ENCODE measurements at places on chromosomes 4 and X.

GRCh38 chr4:176755613-176756012 lies 37.1 kb downstream of the VEGFC start:
- no peak for DNase-seq

- DNase-seq: no peak
These were observed 161.9 kb upstream of the GPRIN3 start for GRCh38 chr4:89469516-89469915.

- peak; percentile 17 for DNase-seq
These were observed 71.0 kb downstream of the PJA1 start for GRCh38 chrX:69093960-69094871.

DNA sequence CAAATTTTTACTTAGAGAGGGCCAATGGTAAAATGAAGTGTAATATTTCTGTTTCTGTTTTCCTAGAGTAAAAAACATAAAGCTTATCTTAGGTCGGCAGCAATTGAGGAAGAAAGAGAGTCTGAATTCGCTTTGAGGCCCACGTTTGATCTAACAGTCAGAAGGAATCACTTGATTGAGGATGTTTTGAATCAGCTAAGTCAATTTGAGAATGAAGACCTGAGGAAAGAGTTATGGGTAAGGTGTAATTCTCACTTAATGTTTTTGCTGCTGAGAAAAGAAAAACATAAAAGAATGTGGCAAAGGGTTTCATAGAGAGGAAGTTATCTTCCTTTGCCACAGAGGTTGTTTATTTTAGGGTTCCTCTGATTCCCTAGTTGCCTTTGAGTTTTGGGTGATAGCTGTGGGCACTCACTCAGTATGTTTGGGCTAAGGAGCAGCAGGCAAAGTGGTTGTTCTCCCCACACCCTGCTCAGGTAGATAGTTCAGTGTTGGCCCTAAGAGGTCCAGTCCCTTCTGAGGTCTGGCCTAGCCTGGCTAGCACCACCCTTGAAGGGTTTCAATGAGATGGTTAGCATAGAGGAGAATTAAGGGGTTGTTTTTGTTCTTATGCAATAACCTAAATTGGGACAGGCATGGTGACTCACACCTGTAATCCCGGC lies 32.3 kb downstream of the HERC5 start:
- no peak for DNase-seq

DNA sequence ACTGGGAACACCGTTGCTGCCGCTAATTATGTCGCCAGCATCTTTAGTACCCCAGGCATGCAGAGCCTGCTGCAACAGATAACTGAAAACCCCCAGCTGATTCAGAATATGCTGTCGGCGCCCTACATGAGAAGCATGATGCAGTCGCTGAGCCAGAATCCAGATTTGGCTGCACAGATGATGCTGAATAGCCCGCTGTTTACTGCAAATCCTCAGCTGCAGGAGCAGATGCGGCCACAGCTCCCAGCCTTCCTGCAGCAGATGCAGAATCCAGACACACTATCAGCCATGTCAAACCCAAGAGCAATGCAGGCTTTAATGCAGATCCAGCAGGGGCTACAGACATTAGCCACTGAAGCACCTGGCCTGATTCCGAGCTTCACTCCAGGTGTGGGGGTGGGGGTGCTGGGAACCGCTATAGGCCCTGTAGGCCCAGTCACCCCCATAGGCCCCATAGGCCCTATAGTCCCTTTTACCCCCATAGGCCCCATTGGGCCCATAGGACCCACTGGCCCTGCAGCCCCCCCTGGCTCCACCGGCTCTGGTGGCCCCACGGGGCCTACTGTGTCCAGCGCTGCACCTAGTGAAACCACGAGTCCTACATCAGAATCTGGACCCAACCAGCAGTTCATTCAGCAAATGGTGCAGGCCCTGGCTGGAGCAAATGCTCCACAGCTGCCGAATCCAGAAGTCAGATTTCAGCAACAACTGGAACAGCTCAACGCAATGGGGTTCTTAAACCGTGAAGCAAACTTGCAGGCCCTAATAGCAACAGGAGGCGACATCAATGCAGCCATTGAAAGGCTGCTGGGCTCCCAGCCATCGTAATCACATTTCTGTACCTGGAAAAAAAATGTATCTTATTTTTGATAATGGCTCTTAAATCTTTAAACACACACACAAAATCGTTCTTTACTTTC lies 1.8 kb downstream of the UBQLN2 start:
- DNase-seq: no peak

DNA sequence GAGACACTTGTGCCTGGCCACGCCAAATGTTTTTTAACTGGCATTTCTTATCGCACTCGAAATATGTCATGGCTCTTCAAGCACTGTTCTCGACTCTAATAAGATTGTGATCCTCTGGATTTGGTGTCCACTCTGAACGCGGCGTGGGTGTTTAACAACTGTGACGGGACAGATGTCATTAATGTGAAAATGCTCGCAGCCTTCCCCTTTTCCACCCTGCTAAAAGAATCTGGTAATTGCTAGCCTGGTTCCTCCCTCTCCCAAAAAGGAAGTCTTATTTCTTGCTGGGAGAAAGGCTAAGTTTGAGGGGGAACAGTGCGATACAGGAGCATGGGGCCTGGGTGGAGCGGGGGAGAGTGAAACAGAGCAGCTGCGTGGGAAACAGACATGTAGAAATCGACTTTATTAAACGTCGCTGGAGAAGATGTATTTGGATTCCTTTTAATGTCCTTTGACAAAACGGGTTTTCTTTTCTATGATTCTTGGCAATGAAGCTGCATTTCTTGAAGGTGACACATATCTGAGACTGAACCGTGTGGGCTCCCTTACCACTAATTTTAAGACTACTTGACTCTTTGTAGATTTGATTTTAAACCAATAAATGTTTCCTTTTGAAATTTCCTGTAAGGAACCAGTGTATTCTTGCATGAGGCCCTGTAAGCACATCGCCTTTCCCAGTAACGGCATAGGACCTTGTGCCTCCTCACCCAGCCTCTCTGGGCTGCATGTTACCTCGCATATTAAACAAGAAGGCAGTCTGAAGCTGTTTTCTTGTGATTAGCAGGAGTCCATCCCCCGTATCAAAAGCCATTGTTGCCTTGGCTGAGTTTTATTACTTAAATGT lies 17.8 kb downstream of the TBC1D1 start:
- no peak for DNase-seq

GRCh38 chr4:180717451-180718033 lies 1525.7 kb upstream of the TENM3 start:
- no peak for DNase-seq

DNA sequence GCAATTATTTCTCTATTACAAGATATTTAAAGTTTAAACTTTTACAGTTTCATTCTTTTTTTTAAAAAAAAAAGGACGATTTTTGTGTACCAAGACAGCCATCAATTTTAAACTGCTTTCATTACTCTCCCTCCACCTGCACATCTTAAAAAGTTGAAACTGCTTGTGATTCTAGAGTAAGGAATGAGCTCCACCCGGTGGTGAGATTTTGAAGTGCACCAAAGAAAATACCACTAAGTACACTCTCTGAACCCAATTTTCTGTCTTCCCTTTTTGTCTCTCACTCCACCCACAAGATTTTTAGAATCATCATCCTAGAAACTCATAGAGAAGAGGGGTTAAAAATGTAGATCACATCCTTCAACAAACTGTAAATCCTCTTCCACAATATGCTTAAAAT lies 91.3 kb upstream of the WDR44 start:
- peak; percentile 31 for DNase-seq

DNA sequence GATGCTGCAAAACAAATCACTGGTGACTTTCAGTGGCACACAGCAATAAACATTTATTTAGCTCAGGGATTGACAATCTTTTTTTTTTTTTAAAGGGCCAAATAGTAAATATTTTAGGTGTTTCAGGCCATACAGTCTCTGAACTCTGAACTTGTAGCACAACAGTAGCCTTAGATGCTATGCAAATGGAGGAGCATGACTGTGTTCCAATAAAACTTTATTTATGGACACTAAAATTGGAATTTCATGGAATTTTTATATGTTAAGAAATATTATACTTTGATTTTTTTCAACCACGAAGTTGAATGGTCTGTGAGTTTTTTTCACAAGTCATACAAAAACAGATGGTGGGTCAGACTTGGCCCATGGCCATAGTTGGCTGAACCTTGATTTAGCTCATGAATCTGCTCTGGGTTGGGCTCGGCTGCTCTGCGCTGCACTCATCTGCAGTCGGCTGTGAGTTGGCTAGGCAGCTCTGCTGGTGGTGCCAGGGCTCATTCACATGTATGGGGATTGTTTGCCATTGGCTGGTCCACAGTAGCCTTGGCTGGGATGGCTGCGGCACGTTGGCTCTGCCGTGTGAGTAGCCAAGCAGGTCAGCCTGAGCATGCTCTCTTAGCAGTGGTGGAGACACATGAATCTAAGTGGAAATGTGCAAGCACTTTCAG lies 231.7 kb upstream of the PGRMC2 start:
- no peak for DNase-seq

DNA sequence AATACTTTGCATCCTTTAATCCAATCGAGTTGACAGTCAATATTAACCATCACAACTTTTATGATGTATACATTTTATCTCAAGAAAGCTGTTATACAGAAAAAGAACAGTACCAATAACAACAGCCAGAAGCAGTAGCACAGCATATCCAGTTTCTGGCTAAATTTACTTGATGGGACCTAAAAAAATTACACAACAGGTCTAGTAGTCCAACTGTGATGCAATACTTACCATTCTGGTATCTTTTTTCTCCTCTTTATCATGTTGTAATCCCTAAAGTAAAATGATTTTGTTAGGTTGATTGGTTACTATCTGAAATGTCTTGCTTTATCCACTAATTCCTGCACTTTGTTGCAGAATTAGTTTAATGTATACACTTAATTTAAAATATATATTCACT lies 1150.6 kb downstream of the FAT4 start:
- DNase-seq: no peak

GRCh38 chrX:25028726-25029125 lies 13.0 kb upstream of the ARX start:
- no peak for DNase-seq

DNA sequence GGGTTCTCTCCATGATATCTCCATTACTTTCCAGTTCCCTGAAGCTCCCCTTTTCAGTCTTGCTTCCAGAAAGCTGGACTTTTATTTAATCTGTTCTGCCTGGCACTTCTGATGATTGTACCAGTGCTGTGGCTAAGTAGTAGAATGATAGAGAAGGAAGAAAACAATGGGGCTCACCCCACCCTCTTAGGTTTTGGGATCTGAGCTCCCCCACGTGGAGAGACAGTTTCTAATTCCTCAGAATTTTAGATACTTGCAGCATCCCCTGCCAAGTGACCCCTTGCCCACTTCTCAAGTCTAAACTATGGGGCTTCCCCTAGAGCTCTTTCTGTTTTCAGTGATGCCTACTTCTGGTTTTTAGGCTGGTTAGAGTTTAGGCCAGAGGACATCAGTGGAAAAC lies 73.9 kb downstream of the GC start:
- no peak for DNase-seq

GRCh38 chr4:108991551-108992328 lies 228.9 kb upstream of the ETNPPL start:
- DNase-seq: no peak

DNA sequence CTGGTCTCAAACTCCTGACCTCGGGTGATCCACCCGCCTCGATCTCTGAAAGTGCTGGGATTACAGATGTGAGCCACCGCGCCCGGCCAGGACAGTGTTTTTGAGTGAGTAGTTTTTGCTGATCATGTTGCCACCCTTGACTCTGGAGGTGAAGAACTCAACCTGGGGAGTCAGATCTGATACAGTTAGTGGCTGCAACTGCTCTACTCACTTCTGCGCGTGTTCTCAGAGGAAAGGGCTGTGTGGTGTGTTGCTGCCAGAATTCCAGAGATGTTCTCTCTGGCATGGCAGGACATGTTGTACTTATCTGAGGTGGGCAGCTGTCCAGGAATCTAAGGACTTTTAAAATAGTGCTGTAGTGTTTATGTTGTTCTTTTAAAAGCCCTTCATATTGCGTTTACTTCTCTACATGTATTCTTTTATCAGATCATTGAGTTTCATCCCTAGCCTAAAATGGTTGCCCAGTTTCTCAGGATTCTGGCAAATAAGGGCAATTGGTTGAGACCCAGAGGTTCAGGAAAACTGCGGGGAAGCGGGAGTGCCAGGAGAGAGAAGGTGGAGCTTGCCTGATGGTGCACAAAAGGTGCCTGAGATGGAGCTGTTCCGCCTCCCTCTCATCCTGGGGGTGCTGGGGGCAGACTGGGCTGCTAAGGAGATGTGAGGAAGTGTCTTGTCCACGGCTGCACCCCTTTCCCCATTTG lies 97.7 kb downstream of the ARHGAP10 start:
- DNase-seq: peak; percentile 2

DNA sequence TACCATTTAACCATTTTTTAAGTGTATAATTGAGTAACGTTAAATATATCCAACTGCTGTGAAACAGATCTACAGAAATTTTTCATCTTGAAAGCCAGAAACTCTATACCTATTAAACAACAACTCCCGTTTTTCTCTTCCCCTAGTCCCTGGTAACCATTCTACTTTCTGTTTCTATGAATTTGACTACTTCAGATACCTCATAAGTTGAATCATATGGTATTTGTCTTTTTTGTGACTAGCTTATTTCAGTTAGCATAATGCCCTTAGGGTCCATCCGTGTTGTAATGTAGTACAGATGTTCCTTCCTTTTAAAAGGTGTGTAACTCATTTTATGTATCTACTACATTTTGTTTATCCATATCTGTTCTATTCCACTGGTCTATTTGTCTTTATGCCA lies 48.7 kb downstream of the STAG2 start:
- no peak for DNase-seq

DNA sequence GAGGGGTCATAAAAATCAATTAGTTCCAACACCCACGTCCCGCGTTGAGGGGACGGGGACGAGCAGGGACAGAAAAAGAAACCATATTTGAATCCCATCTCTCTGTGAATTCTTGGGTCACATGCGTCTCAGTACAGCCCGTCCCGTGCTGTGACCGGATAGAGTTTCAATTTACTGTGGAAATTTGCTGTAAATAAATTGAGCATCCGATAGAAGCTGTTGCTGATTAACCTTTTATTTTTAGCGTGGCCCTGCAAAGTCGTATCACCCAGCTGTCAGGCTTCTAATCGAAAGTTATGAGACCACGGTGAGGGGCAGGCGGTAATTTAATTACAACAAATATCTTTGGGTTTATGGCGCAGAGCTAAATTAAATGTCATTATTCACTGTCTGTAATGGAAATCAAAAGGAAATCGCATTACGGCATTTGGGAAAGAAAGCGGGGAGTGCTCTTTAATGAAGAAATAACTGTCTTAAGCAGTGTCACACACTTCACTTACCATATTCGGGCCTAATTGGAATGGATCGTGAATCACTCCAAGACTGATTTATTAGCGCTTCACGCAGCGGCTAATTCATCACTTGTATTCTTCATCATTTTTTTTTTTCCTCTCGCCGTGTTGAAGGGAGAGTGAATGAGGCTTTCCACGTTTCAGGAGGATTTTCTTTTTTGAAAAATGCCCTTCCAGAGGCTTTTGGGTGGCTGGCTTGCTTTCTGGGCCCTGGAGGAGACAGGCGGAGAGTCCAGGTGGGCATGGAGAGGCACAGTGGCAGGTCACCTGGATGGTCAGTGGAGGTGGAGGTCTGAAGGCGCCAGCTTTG lies 7.3 kb downstream of the SHOX start:
- DNase-seq: no peak

- DNase-seq: no peak
These were observed 557.6 kb upstream of the DIPK2B start for GRCh38 chrX:45758319-45758718.

GRCh38 chrX:78316265-78316664 lies 11.1 kb downstream of the CYSLTR1 start:
- DNase-seq: no peak
